Kidney (tissue), 22 donors: ENCODE measurements at places on chromosomes 11 and 22.
A peak's percentile ranks its signal among the peaks of the same experiment; 100 is the strongest.

DNA sequence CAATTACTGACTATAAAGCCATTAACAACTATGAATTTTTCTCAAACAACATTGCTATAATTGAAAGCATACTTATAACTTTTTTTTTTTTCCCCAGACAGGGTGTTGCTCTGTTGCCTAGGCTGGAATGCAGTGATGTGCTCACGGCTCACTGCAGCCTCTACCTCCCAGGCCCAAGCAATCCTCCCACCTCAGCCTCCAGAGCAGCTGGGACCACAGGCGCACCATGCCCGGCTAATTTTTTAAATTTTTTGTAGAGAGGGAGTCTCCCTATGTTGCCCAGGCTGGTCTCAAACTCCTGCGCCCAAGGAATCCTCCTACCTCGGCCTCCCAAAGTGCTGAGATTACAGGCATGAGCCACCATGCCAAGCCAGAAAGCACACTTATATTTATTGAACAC lies 6.1 kb upstream of the WEE1 start:
- DNase-seq, result no peak

GRCh38 chr11:3959015-3959902 lies 103.8 kb downstream of the STIM1 start:
- no peak for DNase-seq

GRCh38 chr11:4181782-4182721 lies 87.5 kb downstream of the RRM1 start:
- DNase-seq, result peak; percentile 82

DNA sequence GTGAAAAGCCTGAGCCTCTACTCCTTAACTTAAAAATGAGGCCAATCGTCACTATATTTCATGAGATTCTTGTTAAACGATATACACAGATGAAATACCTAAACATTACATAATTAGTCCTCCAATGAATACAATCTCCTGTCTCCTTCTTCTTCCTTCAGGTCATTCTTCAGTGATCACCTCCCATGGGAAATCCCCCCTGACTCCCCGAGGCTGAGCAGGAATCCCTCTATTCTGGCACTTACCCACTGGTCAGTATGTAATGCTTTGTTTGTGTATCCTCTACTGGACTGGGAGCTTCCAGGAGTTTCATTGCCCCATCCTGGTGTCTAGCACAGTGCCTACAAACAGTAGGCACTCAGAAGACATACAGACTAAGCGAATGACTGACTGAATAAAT lies 52.3 kb downstream of the RAB38 start:
- DNase-seq, result no peak

DNA sequence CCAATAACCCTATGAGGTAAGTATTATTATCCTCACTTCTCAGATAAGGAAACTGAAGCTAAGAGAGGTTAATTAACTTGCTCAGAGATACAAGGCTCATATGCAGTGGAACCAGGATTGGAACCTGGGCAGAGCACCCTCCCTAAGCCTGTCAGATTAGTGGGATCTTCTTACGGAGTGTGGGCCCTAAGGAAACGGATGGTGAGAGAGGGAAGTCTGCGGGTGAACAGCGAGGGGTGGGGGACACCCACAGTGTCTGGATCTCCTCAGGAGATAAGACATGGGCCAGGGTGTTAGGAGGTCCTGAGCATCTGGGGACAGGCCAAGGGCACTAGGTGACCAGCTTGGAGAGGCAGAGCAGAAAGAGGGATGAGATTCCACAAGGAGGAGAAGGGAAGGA lies 376.0 kb downstream of the CADM1 start:
- no peak for DNase-seq

- DNase-seq, result no peak
Measured at GRCh38 chr11:82898241-82898640, 2.0 kb downstream of the PRCP start.

- peak; percentile 57 for DNase-seq
Measured at GRCh38 chr11:67483831-67484665, 1.2 kb downstream of the AIP start.

- no peak for DNase-seq
Measured at GRCh38 chr11:71491531-71491930, 35.5 kb upstream of the KRTAP5-7 start.

DNA sequence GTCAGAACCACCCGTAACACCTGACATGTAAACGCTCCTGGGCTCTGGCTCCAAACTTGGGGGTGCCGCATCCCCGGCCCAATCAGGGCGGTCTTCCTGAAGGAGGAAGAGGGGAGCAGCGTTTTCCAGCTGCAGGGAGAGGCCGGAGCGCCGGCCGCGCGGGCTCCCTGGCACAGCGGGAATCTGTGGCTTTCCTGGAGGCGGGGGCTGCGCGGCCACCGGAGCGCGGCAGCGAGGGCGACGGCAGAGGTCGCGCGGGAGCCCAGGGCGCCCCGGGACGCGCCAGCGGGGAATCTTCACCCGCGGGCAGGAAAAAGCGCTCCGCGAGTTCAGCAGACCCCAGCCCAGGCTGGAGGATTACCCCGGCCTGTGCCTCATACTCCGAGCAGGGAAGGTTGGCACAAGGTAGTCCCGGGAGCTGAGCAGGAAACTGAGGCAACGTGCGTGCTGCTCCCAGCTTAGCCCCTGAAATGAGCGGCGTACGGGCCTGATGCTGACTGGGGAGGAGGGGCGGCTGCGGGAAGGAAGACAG lies 600 bp upstream of the ESAM start:
- peak; percentile 52 for DNase-seq

DNA sequence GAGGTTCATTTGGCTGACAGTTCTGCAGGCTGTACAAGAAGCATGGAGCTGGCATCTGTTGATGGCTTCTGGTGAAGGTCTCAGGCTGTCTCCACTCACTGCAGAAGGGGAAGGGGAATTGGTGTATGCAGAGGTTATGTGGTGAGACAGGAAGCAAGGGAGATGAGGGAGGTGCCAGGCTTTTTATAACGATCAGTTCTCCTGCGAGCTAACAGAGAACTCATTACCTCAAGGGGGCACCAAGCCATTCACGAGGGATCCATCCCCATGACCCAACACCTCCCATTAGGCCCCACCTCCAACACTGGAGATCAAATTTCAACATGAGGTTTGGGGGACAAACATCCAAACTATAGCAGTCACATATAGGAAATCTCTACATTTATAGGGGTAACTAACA lies 38.7 kb upstream of the E2F8 start:
- no peak for DNase-seq

DNA sequence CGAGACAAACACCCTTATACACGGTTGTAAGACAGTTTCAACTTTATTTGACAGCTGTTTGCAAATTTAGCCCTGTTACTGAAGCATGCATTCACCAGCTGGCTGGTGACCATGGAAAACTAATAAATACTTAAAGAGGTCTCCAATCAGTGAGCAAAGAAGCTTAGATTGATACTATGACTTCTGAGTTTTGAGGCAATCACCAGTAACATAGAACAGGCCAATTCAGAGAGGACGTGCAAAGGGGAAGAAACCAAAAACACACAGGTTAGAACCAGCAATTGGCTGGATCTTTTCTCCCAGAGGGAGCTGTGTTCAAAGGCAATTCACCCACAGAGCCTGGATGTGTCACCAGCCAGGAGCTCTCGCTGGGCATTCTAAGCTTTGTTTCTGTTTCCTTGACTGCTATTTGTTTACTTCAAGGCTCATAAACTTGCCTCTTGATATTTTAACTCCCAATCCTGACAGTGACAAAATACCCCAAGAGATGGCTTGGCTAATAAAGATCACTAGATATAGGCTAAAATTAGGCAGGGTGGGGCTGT lies 113.6 kb upstream of the MTMR2 start:
- DNase-seq, result no peak
